ENCODE measurements at places on chromosomes 4 and X. TPM values are rescaled to one million over a fixed set of nuclear protein-coding genes. Genes with fewer than 3 reads are reported as not detected.

Gene CENPVL2
- total RNA-seq = not detected

Gene HGFAC
- 0.18 TPM for total RNA-seq

Gene PCDH7
- total RNA-seq = 0.03 TPM

Gene RHOXF2
- not detected for total RNA-seq

Gene NALF2
- total RNA-seq = 5.5 TPM

Gene LRIT3
- not detected for total RNA-seq

Gene LEF1
- total RNA-seq = not detected

Gene ERCC6L
- total RNA-seq = 12.0 TPM

Gene POU4F2
- total RNA-seq = not detected

Gene FOXR2
- not detected for total RNA-seq

Data from A549 treated with RU486 at 1 μM for 4 hours (cell line).